ENCODE measurements at places on chromosomes 1 and 21. TPM values are rescaled to one million over a fixed set of nuclear protein-coding genes. Genes with fewer than 3 reads are reported as not detected.
A peak's percentile ranks its signal among the peaks of the same experiment; 100 is the strongest.

- H3K36me3 ChIP-seq: no peaks in the 10 kb centered on the region
- no peak overlapping the region for H3K27ac ChIP-seq
- no peaks in the 10 kb centered on the region for H3K4me1 ChIP-seq
Observed at GRCh38 chr1:25050165-25050564, 120.1 kb upstream of the RUNX3 start.

Gene CCDC185
- not detected for total RNA-seq

GRCh38 chr21:38950435-38951094, 144.8 kb downstream of the ETS2 start:
- H3K36me3 ChIP-seq: no peaks in the 10 kb centered on the region
- H3K27me3 ChIP-seq: no peaks in the 10 kb centered on the region
- H3K27ac ChIP-seq: no peak overlapping the region
- DNase-seq: no peak
- no peak overlapping the region for H3K4me3 ChIP-seq

DNA sequence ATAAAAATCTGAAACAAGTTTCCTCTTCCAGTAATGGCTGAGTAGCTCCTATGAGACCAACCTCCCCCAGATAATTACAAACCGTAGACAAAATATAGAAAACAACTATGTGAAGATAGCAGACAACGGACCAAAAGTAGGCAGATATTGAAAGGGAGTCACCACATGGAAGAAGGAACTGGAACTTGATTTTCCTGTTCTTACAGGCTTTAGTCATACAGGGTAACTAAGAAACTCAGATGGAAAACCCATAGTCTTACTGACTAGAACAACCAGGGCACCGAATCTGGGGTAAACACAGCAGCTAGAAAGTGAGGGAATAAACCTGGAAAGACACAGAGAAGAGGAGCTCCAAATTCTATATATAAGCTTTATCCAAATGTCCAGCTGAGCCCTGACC, 26.0 kb downstream of the LMX1A start:
- H3K27ac ChIP-seq: no peak overlapping the region
- H3K4me1 ChIP-seq: no peaks in the 10 kb centered on the region
- no peaks in the 10 kb centered on the region for H3K36me3 ChIP-seq
- peaks cover 2% of the 10 kb centered on the region for H3K27me3 ChIP-seq
- H3K4me3 ChIP-seq: no peak overlapping the region

Gene ATAD3C
- total RNA-seq: 10.6 TPM

Gene HCN3
- total RNA-seq: 7.8 TPM

DNA sequence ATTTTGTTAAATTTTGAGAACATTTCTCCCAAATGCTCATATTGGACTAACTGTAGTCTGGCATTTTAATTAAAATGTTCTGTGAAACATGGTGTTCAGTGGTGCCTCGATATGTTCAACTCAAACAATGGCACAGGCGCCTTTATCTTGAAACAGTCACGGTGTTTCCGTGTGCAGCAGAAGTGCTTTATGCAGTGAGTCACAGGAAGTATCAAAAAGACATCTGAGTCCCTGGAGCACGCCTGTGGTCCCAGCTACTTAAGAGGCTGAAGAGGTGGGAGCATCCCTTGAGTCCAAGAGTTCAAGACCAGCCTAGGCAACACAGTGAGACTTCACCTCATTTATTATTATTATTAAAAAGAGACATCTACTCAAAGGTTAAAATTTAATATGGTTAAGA, 52.2 kb downstream of the GREM2 start:
- no peaks in the 10 kb centered on the region for H3K27me3 ChIP-seq
- no peaks in the 10 kb centered on the region for H3K36me3 ChIP-seq
- H3K27ac ChIP-seq: no peak overlapping the region
- DNase-seq: no peak
- H3K4me1 ChIP-seq: no peaks in the 10 kb centered on the region

- no peak for DNase-seq
- no peak overlapping the region for H3K27ac ChIP-seq
- H3K4me3 ChIP-seq: no peak overlapping the region
- peaks cover 5% of the 10 kb centered on the region for H3K27me3 ChIP-seq
Observed at GRCh38 chr1:115826628-115827027, 14.3 kb downstream of the NHLH2 start.

Gene CRYZL1
- 24.8 TPM for total RNA-seq

GRCh38 chr1:160877221-160877620, 7.8 kb downstream of the ITLN1 start:
- H3K27me3 ChIP-seq: 0 out of 2 replicates have a peak, but pooled peaks cover 2% of the 10 kb centered on the region
- no peak for DNase-seq
- H3K36me3 ChIP-seq: no peaks in the 10 kb centered on the region
- H3K27ac ChIP-seq: no peak overlapping the region
- no peaks in the 10 kb centered on the region for H3K4me1 ChIP-seq

DNA sequence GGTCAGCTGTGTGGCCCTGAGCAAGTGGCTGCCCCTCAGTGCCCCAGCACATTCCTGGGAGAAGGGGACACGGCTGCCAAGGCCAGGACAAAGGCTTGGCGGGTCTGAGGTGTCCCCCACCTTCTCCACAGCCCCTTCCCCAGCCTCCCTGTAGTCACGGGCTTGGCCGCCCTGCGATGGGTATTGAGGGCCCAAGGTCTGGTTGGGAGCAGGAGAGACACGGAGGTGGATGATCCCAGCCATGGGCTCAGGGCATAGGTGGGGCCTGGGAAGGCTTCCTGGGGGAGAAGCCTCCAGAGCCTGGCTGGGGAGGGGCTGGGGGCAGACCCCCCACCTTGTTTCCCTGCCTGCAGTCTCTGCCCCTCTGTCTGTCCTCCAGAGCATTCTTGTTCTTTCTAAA, 27.0 kb downstream of the TTC39A start:
- H3K36me3 ChIP-seq: no peaks in the 10 kb centered on the region
- no peaks in the 10 kb centered on the region for H3K4me1 ChIP-seq
- no peak for DNase-seq
- H3K27ac ChIP-seq: no peak overlapping the region
- H3K4me3 ChIP-seq: no peak overlapping the region
- H3K27me3 ChIP-seq: no peaks in the 10 kb centered on the region

DNA sequence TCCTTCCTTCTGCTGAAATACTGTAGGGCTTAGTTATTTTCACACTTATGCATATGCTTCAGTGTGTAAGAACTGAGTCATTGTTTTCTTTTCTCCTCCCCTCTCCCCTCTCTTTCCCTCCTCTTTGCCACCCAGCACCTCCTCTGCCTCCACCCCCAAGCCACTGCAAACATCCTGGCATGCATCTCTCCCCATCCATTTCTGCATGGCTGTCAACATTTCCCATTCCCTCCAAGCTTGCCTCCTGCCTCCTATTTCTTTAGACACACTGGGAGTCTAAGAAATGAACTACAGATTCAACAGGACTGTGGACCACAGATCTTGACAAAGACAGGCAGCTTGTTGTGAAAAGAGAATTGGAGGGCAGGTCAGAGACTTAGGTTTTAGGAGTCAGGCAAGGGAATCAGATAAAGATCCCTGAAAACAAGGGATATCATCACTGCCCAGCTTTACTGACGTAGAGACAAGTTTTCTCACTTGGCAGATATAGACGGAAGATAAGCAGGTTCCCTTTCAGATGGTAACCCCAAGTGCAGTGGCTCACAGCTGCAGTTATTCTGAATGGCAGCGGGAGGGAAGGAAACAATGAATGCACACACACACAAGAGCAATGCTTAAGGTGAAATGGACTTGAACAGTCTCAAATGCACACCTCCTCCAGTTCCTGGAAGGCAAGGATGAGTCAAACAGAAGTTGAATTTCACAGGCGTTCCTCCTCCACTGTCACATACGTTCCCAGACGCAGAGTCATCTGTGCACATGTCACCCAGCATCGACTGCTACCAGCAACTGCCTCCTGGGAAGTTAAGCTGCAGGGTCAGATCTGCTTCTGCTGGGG, 56.1 kb downstream of the HIVEP3 start:
- peaks cover 35% of the 10 kb centered on the region for H3K4me1 ChIP-seq
- peak overlapping the region; percentile 79 for H3K27ac ChIP-seq
- no peaks in the 10 kb centered on the region for H3K36me3 ChIP-seq
- H3K27me3 ChIP-seq: 0 out of 2 replicates have a peak, but pooled peaks cover 2% of the 10 kb centered on the region
- no peak overlapping the region for H3K4me3 ChIP-seq

Gene FMN2
- total RNA-seq: 1.9 TPM

- peaks cover 6% of the 10 kb centered on the region for H3K36me3 ChIP-seq
- H3K27me3 ChIP-seq: no peaks in the 10 kb centered on the region
- H3K27ac ChIP-seq: no peak overlapping the region
- DNase-seq: no peak
- H3K4me1 ChIP-seq: no peaks in the 10 kb centered on the region
Observed at GRCh38 chr21:46454142-46454541, 4.5 kb upstream of the DIP2A start.

Gene SCCPDH
- 40.2 TPM for total RNA-seq

DNA sequence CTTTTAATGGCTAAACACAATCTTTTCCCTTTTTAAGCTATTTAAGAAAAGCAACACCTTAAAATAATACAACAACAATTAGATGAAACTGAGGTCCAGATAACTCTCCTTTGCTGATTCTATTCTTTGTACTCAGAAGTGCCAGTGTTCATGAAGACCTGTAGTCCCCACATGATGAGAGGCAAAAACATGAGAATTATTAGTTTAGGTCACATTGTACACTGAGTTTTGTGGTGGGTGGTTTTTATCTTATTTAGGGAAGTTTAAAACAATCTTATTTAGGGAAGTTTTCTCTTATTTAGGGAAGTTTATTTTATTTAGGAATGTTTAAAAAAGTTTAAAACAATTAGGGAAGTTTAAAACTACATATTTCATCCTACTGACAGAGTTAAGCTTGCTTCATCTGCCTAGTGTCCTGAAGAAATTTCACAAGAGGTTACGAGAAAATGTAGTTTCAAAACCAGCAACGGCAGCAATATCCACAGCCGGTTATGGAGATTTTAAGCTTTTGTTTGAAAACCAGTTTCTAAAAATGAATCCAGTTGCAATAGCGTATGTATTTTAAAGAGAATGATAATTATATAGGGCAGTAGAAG, 7.8 kb upstream of the OR14I1 start:
- H3K4me1 ChIP-seq: no peaks in the 10 kb centered on the region
- no peak overlapping the region for H3K27ac ChIP-seq
- H3K4me3 ChIP-seq: no peak overlapping the region
- DNase-seq: no peak
- no peaks in the 10 kb centered on the region for H3K36me3 ChIP-seq

GRCh38 chr1:111739925-111740765, 950 bp upstream of the INKA2 start:
- peak overlapping the region; percentile 76 for H3K4me3 ChIP-seq
- no peaks in the 10 kb centered on the region for H3K27me3 ChIP-seq
- H3K36me3 ChIP-seq: no peaks in the 10 kb centered on the region
- DNase-seq: no peak

Gene FCRLA
- total RNA-seq: 0.15 TPM

All from Panc1 (cell line).